ENCODE measurements at places on chromosomes 7 and 10. TPM values are rescaled to one million over a fixed set of nuclear protein-coding genes. Genes with fewer than 3 reads are reported as not detected.

Gene EPHA1
- total RNA-seq, result 0.91 TPM

Gene ELFN1
- total RNA-seq, result not detected

Gene A1CF
- not detected for total RNA-seq

Gene CYP3A7
- 1.0 TPM for total RNA-seq
